ENCODE measurements at places on chromosomes 1 and 21.

GRCh38 chr1:27604579-27605299 lies 795 bp upstream of the AHDC1 start:
- no peak for DNase-seq

GRCh38 chr1:217026531-217026930 lies 303.3 kb upstream of the ESRRG start:
- DNase-seq = no peak

DNA sequence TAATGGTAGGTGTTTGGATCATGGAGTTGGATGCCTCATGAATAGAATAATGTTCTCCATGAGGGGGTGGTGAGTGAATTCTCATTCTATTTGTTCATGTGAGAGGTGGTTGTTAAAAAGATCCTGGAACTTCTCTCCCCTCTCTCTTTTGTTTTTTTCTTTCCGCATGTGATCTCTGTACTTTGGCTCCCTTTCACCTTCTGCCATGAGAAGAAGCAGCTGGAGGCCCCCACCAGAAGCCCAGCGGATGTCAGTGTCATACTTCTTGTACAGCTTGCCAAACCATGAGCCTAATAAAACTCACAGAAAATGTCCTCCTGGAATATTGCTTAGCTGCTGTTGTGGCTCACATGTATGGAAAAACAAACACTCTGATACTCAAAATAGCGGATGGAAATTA lies 1212.3 kb upstream of the NCAM2 start:
- no peak for DNase-seq

DNA sequence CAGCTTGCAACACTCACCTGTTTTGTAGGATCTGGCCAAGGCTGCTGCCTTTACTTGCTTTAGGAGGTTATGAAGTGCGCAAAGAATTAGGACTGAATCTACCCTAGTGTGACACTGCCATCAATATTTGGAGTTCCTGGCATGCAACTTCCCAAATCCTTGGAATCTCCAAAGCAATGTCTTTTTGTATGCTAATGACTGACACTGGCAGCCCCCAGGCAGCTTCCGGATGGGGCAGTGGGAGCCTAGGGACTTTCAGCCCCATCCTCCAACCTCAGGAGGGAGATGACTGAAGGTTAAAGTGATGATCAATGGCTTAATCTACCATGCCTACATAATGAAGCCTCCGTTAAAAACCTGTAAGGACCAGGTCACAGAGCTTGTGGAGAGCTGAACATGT lies 5.5 kb downstream of the RCC2 start:
- DNase-seq = no peak

- DNase-seq = peak; percentile 77
These were observed 9.3 kb downstream of the IRF2BP2 start for GRCh38 chr1:234600418-234601281.

DNA sequence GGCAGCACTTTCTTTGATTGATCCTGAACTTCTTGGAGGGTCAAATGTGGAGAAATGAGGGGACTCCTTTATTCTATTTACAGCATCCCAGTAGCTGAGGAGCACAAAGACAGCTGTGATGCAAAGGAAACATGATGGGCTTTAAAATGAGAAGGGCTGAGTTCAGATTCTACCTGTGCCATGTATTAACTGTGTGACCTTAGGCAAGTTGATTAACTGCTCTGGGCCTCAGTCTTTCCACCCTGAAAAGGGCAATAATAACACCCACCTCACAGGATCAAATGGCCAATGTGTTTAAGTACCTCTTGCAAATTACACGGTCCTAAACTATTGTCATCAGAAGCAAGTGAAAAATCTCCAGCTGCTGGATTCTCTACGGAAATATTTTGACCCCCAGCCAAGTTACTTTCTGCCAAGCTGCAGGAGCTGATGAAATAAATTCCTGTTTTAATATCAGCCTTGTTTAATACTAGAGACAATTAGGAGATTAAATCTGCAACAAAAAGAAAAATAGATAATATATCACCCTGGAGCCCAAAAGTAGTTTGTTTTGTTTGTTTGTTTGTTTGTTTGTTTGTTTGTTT lies 15.7 kb downstream of the TMEM81 start:
- no peak for DNase-seq

GRCh38 chr1:160781914-160782689 lies 13.9 kb upstream of the LY9 start:
- DNase-seq = no peak

GRCh38 chr1:228011721-228012311 lies 5.0 kb downstream of the WNT3A start:
- DNase-seq = no peak

DNA sequence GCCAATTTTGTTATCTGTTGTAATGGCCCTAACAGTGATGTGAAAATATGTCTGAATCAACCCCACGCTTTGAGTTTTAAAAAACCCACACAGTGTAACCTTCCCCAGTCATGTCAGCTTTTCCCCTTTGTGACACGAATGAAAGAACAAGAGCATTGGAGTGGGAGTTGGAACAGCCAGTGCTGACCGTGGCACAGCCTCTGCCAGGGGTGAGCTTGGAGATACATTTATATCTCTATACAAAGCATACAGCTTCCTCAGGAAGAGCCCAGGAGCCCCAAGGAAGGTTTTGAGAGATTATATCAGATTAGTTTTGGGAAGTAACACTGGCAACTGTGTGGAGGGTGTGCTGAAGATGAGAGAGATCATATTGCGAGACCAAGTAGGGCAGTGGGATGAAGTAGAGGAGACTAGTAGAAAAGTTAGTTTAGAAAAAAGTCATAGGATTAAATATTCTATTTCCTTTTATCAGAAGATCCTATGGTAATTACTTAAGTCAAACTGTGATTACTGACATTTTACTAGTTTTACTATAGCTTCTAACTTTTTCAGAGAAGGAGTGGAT lies 15.9 kb downstream of the LRRC8B start:
- no peak for DNase-seq

- no peak for DNase-seq
These were observed 39.7 kb downstream of the CHML start for GRCh38 chr1:241600496-241600901.

- no peak for DNase-seq
These were observed 23.3 kb upstream of the PADI6 start for GRCh38 chr1:17348593-17349234.

- no peak for DNase-seq
These were observed 1.1 kb downstream of the USP48 start for GRCh38 chr1:21781815-21782348.

DNA sequence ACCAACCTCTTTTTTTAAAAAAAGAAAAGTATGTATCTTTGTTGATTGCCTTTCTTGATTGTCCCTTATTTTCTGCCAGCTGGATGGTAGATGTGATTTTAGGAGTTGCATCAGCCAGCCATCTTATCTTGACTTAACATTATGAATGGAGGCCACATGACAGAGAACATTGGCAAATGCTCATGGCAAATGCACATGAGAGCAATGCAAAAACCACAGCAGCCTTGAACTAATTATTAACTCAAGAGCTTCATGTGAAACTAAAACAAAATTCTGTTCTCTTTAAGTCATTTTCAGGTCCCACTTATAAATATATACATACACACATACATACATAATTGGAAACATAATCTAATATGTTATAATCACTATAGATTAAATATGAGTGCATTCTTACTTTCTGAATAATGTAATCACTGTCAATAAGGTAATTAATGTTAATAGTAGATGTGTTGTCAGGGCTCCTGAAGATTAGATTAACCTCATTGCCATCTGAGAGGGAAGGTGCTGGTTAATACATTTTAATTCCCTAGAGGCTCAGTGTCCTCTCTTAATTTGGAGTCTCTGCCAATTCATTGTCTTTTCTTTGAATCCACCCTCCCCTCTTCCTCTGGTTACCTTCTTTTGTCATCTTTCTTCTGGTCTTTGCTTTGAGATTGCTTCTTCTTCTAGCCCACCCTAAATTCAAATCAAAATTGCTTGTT lies 962.2 kb downstream of the ADGRL2 start:
- no peak for DNase-seq

GRCh38 chr1:90504509-90504908 lies 212.6 kb downstream of the BARHL2 start:
- DNase-seq = no peak

GRCh38 chr1:201444792-201445191 lies 23.3 kb upstream of the TNNI1 start:
- DNase-seq = no peak

GRCh38 chr1:46617108-46617800 lies 643 bp upstream of the MOB3C start:
- no peak for DNase-seq

- no peak for DNase-seq
These were observed 11.8 kb downstream of the S100A7A start for GRCh38 chr1:153428073-153428638.

GRCh38 chr1:94434365-94435045 lies 16.3 kb downstream of the ABCD3 start:
- DNase-seq = peak; percentile 52

- DNase-seq = no peak
These were observed 193.2 kb downstream of the TRABD2B start for GRCh38 chr1:47803815-47804501.

DNA sequence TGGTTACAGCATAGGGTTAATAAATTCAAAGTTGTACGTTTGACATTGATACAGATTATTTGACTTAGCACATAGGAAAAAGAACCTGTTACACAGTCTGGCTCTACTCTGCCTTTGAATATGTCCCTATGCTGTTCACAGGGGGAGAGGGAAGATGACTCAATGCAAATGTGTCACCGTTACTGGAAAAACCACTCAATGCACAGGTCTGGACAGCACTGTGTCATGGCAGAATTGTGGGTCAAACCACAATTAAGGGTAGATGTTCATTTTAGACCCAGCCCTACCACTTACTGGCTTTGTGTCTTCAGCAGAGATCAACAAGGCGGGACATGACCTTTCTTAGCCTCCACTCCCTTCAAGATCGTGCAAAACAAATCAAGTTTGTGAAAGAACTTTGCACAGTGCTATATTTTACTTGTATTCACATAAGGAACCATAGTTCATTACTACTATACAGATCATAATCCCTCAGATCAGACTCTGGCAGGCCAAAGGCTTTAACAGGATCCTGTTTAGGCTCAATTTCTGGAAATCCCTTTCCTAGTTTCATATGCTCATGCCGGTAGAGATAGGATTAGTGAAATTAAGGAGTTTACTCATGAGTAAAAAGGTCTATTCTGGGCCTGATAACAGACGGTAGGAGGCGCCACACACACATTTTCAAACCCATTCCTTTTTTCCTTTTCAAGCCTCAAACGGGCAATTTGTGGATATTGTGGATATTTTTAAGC lies 22.1 kb downstream of the EIF2D start:
- DNase-seq = no peak

DNA sequence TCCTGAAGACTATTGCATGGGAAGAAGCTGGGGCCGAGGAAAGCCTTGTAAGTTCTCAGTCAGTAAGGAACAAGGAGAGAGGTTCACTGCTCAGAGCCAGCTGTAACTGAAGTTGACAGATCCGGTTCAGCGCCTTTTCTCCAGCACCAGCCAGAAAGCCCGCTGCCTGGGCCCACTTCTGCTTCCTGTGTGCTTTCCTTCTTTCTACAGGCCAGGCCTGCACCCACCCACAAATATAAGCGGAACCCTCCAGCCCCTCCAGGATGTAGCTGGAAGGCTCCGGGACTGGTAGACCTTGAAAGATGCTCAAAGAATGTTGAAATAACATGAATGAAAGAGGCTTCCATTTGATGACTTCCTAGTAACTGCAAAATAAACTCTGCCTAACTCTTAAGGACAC lies 38.8 kb downstream of the PARP1 start:
- DNase-seq = no peak

GRCh38 chr1:18013216-18013615 lies 94.4 kb upstream of the IGSF21 start:
- DNase-seq = no peak

DNA sequence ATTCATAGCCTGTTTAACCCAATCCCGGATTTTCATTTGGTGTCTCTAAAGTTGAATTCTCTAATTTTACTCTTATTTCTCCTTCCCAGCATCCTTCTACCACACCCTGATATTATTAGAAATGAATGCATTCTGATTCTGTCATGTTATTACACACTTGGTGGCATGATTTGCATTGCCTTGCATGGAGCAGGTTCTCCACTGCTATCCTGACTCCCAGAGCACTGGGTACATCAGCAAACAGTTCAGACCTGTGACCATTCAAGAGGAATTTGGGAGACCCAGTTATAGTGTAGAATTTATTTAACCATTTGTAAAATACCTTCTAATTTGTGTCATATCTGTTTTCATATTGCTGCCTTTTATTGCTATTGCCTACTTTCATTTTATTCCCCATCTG lies 2.6 kb downstream of the LRRC8B start:
- DNase-seq = no peak

GRCh38 chr1:38474738-38475623 lies 384.6 kb downstream of the RRAGC start:
- no peak for DNase-seq

DNA sequence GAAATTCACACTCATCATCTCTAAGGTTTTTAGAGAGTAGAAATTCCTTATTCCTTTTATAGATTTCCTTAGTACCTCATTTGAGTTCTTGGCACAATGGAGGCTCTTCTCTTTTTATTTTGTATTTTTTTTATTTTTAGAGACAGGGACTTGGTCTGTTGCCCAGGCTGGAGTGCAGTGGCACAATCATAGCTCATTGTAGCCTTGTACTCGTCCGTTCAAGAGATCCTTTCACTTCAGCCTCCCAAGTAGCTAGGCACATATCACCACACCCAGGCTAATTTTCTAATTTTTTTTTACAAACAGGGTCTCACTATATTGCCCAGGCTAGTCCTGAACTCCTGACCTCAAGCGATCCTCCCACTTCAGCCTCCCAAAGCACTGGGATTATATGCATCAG lies 29.6 kb downstream of the RGL1 start:
- DNase-seq = no peak

Data from NCI-H2227 treated with DMSO at 0.1 percent for 48 hours (cell line).